ENCODE measurements at places on chromosomes 3 and 15.

DNA sequence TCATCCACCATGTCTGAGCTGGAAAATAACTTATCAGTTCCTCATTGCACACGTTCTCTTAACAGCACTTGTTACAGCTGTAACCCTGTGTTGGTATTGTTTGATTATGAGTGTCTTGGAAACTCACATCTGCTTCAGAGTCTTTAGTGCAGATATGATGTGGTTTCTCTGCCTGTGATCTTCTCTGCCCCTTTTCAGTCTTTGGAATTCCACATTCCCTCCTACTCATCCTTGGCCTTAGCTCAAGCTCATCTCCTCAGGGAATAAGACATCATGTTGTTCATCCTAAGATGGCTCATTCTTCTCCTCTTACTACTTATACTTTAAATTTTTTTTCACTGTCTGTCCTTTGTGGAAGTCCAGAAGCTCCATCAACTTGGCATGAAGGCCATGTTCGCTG, 77.7 kb downstream of the SYNPR start:
- DNase-seq = peak; percentile 42

DNA sequence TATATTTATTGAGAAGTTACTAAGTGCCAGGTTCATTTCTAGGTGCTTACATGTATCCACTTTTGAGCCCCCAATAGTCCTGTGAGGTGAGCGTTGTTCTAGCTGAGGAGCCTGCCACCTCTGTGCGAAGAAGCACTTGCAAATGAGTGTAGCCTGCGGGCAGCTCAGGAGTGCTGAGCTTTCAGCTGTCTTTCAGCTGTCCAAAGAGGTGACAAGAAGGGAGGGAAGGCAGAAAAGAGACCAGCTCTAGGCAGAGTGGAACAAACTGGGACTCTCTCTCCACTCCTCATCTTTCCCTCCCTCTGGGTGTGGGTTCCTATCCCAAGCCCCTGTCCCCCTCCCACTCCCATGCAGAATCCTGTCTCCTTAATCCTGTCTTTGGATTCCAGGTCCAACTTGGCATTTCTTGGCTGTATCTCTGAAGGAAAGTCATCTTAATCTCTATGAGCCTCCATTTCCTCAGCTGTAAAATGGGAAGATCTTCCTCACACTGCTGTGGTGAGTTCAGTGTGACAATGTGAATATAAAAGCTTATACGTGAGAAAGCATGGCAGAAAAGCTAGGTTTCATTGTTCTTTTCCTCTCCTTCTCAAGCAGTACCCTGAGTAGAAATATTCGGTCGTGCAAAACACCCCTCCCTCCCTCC, 6.7 kb upstream of the SRP14 start:
- no peak for DNase-seq

GRCh38 chr15:63981596-63982320, 64.5 kb downstream of the DAPK2 start:
- DNase-seq = no peak

DNA sequence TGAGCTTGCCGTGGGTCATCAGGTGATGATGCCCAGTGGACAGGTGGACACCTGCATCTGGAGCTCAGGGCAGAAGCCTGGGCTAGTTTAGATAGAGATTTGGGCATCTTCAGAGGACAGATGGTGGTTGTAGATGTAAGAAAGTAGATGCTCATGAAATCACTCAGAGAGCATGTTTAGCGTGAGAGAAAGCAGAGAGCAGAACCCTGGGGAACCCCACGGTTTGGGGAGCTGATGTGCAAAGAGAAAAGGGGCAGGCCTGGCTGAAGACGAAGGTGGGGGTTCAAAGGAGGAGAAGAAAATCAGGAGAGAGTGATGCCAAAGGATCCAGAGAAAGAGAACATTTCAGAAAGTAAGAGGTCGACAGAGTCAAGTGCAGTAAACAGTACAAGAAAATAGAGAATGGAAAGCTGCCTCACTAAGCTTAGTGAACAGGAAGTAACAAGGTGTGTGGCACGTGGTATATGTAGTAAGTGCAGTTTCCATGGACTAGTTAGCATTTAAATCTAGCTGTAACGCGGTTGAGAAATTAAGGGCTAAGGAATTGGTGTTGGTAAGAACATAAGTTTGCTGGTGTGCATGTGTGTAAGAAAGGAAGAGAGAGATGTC, 13.5 kb downstream of the TIGIT start:
- DNase-seq = no peak

DNA sequence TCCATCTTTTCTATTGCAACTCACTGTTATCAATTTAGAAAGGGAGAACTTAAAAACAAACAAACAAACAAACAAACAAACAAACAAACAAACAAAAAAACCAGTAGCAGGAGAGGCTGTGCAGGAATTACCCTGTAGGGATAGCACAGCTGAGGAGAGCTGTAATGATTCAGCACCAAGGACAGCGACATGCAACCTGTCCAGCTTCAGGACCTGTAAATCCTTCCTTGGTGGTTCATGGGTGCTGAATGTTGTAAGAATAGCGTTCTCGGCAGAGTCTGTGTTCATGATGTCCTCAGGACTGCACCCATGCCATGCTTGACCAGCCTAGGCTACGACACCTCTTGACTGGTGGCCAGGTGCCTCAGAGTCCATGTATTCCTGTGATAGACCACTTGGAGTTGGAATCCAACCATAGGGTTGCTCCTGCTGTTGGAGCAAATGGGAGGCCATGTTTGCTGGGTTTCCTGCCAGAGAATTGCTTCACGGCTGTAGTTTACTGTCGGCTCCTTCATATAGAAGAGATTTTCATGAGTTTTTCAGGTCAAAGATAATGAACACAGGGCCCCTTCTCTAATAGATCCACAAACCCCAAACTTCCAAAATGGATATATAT, 65.9 kb downstream of the CACNA2D3 start:
- DNase-seq = peak; percentile 49

- no peak for DNase-seq
Observed at GRCh38 chr15:63887630-63888029, 53.9 kb upstream of the HERC1 start.

DNA sequence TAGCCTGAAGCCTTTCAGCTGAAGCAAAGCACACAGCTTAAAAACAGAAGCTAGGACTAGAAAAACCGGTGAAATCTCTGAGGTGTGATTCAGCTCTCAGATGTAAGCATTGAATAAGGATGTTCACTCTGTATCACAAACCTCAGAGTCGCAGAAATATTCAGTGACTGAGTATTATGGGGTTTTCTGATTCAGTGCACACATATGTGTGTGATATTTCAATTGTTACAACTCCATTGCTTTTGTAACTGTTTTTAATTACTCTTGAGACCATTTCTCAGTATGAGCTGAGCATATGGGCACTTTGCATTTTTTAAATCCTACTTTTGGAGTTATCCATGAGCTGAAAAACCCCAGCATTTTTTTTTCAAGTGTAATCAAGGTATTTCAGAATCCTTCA, 868.8 kb downstream of the NTRK3 start:
- no peak for DNase-seq

DNA sequence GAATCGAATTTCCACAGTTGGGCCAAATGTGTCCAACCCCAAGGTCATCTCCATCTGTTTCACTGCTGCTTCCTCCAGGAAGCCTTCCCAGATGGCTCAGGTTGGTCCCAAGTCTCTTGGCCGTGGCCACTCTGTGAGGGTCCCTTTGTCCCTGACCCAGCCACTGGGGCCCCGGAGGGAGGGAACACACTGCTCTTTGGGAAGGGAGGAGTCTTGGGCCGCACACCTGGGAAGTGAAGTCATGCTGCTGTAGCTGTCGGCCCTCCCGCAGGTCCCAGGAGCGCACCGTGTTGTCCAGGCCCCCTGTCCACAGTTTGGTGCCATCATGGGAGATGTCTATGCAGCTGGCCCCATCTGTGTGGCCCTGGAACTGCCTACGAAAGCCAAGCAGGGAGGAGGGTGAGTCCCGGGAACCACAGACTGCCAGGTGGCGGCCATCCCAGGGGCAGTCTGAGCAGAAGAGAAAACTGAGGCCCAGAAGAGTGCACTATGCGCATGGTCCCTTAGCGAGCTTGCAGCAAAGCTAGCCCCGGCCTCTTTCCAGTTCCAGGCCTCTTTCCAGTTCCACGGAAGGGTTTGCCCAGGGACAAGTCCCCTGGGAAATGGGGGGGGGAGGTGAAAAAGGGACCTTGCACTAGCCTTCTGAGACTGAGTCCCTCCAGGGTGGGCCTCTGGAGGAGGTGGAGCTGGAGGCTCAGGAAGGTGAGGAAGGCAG, 44.6 kb downstream of the TLE3 start:
- DNase-seq = no peak

GRCh38 chr15:83144771-83145170, 37.3 kb downstream of the TM6SF1 start:
- no peak for DNase-seq

DNA sequence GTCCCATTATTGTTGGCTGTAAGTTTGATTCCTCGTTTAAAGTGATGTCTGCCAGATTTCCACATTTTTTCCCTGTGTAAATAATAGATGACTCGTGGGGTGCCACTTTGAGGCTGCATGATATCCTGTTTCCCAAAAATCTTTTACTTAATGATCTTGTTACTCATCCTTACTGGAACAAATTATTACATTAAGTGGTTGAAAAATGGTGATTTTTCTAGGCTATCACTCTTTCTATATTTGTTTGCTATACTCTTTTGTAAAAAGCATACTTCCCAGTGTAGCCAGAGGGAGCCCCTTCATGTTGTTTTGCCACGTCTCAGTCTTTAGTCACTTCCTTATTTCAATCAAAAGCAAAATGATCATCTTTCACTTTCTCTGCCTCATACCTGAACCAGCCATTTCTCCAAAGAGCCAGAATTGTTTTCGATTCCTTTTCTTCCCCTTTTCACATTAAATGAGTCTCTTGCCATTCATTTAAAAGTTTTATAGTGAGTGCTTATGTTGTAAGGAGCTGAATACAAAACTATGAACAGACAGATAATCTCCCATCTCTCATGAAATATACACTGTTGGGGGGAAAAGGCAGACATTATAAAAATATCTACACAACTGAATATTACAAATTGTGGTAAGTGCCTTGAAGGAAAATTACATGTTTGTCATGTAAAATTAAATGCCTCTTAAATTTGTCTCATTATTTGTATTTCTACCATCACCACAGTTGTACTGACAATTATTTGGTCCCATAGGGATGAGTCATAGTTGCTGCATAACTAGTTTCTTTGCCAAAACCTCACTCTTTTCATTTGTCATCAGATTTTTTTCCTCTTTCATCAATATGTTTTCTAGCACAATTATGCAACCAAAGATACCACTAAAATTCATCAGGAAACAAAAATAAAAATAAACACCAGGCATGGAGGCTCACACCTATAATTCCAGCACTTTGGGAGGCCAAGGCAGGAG, 41.5 kb downstream of the ADGRG7 start:
- peak; percentile 69 for DNase-seq

DNA sequence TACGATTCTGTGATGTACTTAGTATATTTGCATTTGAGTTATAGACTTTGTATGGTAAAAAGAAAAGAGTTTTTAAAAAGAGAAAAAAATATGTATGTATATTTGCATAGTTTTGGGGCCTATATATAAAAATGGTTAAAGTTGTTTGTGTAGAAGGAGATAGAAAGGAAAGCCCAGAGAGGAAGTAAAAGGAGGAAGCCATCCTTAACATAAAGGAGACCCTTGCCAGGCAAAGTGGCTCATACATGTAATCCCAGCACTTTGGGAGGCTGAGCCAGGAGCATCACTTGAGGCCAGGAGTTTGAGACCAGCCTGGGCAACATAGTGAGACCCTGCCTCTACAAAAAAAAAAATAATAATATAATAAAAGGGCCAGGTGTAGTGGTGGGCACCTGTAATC, 8.4 kb downstream of the SNAP23 start:
- no peak for DNase-seq

GRCh38 chr15:87826119-87826747, 430.3 kb downstream of the NTRK3 start:
- DNase-seq = no peak
